Mesendoderm (in vitro differentiated cells): ENCODE measurements at places on chromosomes 2 and 18.

DNA sequence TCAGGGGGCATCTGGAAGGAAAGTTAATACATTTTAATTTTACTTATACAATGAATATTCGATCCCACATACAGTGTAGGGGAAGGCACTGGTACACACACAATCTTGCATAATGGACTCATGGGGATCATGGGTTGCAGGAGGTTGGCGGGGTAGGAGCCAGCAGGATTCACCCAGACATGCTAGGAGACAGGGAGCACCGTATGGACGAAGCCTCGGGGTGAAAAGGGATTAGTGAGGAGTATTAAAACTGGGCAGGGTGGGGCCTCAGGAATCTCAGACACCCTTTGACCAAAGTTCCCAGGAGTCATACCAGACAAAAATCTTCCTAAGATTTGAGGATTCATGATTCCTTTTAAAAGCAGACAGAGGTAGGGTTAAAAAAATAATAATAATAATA is 140.8 kb downstream of the BCL11A start:
- no peaks in the 10 kb centered on the region for H3K27me3 ChIP-seq
- no peak for DNase-seq
- H3K27ac ChIP-seq = no peak overlapping the region
- peaks cover 24% of the 10 kb centered on the region for H3K4me1 ChIP-seq
- H3K4me3 ChIP-seq = no peak overlapping the region

GRCh38 chr2:196481324-196481697 is 158.2 kb upstream of the CCDC150 start:
- H3K27ac ChIP-seq = no peak overlapping the region

DNA sequence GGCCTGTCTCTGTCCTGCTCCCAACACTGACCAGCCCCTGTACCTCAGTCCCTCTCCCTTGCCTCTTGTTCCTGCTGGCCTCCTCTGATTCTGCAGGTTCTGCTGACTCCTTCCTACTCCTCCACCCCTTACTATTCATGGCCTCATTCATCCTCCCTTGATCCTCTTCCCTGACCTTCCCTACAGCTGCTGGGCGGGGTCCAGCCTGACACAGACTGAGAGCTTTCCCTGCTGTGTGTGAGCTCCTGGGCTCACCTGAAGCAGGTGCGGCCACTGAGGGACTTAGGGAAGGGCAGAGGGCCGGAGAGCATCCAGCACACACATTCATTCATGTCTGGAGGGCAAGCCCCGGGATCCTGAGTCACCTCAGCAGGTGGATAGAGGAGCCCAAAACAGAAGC is 185.6 kb downstream of the CTIF start:
- no peaks in the 10 kb centered on the region for H3K27me3 ChIP-seq
- DNase-seq = no peak
- no peak overlapping the region for H3K27ac ChIP-seq
- H3K4me1 ChIP-seq = no peaks in the 10 kb centered on the region
- H3K4me3 ChIP-seq = no peak overlapping the region

DNA sequence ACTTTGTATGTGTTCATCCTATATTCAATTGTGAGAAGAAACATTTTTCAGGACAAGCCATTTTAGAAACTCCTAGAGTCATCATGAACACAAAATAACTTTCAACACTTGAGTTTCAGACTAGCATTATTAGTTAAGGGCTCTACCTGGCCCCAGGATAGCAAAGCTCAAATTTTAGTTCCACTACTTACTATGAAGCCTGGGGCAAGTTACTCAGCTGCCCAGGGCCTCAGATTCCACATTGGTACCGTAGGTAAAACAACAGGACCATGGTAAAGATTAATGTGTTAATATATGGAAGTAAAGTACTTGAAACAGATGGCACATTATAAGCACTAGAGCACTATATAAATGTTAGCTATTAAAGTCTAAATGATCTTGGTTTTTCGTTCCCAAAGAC is 19.4 kb downstream of the MPPE1 start:
- H3K4me1 ChIP-seq = no peaks in the 10 kb centered on the region
- no peak overlapping the region for H3K4me3 ChIP-seq
- DNase-seq = no peak
- no peaks in the 10 kb centered on the region for H3K36me3 ChIP-seq

DNA sequence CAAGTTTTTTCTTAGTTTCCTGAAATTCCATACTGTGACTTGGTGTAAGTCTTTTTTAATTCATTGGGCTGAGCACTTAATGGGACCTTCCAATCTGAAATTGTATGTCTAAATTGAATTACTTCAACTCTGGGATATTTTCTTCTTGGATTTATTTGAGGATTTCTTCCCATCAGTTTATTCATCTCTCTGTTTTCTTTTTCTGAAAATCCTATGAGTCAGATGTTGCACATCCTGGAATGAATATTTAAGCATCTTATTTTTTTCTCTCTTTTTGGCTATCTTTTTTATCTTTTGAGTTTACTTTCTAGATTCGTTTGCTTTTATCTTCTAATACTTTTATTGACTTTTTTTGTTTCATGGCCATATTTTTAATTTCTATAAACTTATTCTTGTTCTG is 55.4 kb upstream of the ACYP2 start:
- H3K27ac ChIP-seq = no peak overlapping the region
- H3K4me1 ChIP-seq = no peaks in the 10 kb centered on the region
- DNase-seq = no peak
- no peak overlapping the region for H3K4me3 ChIP-seq
- H3K36me3 ChIP-seq = no peaks in the 10 kb centered on the region

- no peaks in the 10 kb centered on the region for H3K4me1 ChIP-seq
- H3K4me3 ChIP-seq = no peak overlapping the region
- no peak for DNase-seq
- H3K27me3 ChIP-seq = no peaks in the 10 kb centered on the region
- no peaks in the 10 kb centered on the region for H3K36me3 ChIP-seq
- H3K27ac ChIP-seq = no peak overlapping the region
These were observed 168.7 kb downstream of the TMEM247 start for GRCh38 chr2:46647766-46648742.

DNA sequence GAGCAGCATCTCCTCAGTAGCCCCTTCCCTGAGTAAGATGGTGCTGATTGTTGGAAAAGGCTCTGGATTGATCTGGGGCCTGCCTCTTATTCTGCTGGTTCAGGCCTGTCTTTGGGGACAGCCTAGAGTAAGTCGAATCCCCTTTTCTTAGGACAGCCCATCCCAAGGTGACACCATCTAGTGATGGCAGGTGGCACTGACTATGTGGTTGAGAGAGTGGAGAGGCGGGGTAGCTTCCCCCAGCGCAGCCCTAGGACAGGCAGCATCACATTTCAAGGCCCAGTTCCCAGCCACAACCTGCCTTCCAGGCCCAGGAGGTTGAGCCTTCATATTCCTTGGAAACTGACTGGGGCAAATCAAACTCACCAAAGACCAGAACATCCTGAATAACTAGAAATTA is 69.1 kb upstream of the B3GNT7 start:
- no peaks in the 10 kb centered on the region for H3K4me1 ChIP-seq
- DNase-seq = peak; percentile 33
- H3K36me3 ChIP-seq = no peaks in the 10 kb centered on the region

DNA sequence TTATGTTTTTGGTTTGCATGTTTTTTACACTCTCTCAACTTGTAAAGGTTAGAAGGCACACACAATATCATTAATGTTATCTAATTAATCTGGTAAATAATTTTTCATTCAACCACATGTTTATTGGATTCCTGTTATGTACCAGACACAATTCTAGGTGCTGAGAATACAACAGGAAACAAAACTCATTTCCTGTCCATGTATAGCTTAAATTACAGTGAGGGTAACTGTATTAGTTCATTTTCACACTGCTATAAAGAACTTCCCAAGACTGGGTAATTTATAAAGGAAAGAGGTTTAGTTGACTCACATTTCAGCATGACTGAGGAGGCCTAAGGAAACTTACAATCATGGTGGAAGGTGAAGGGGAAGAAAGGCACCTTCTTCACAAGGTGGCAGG is 270.5 kb downstream of the TRIB2 start:
- no peaks in the 10 kb centered on the region for H3K36me3 ChIP-seq
- H3K27ac ChIP-seq = no peak overlapping the region
- no peaks in the 10 kb centered on the region for H3K4me1 ChIP-seq
- no peak overlapping the region for H3K4me3 ChIP-seq

- H3K4me1 ChIP-seq = no peaks in the 10 kb centered on the region
- no peaks in the 10 kb centered on the region for H3K27me3 ChIP-seq
- no peak overlapping the region for H3K4me3 ChIP-seq
- peak; percentile 29 for DNase-seq
These were observed 23.2 kb downstream of the ASB1 start for GRCh38 chr2:238449909-238450417.

- no peak for DNase-seq
- no peaks in the 10 kb centered on the region for H3K27me3 ChIP-seq
- H3K27ac ChIP-seq = no peak overlapping the region
- no peaks in the 10 kb centered on the region for H3K36me3 ChIP-seq
- peaks cover 10% of the 10 kb centered on the region for H3K4me1 ChIP-seq
- no peak overlapping the region for H3K4me3 ChIP-seq
These were observed 106.9 kb downstream of the HDAC4 start for GRCh38 chr2:239293775-239294430.

DNA sequence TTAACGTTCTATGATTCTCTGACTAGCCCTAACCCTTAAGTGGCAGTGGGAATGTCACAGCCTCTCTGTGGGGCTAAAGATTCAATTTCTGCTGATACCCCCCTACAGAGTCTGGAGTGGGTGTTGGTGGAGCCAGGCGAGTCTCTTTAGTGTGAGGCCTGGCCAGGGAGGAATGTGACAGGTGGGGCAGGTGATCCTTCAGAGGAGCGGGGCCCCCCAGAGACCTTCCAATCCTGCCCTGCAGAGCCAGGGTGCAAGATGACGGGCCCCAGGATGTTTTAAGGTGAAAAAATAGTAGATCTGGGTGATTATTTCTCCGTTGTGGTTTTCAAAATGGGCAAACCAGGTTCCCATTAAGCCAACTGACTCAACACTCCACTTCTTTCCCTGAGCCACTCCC is 28.2 kb upstream of the DNMT3A start:
- no peak overlapping the region for H3K27ac ChIP-seq
- no peaks in the 10 kb centered on the region for H3K27me3 ChIP-seq
- H3K4me1 ChIP-seq = peaks cover 2% of the 10 kb centered on the region
- H3K36me3 ChIP-seq = no peaks in the 10 kb centered on the region

DNA sequence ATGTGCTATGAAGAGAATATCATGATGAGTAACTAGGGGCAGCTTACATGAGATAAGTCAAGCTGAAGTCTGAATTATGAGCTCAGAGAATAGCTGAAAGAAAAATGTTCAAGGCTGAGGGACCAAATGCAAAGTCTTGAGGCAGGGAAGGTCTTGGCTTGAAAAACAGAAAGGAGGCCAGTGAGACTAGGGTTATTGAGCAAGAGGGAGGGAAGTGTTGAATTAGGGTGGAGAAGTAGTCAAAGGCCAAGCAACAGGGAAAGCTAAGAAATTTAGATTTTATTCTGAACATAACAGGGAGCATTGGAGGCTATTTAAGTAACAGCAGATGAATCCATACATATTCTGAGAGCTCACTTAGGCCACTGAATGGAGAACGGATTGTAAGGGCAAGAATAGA is 11.4 kb upstream of the ALMS1 start:
- H3K4me3 ChIP-seq = no peak overlapping the region
- no peaks in the 10 kb centered on the region for H3K4me1 ChIP-seq
- DNase-seq = no peak
- H3K27ac ChIP-seq = no peak overlapping the region
- no peaks in the 10 kb centered on the region for H3K36me3 ChIP-seq

DNA sequence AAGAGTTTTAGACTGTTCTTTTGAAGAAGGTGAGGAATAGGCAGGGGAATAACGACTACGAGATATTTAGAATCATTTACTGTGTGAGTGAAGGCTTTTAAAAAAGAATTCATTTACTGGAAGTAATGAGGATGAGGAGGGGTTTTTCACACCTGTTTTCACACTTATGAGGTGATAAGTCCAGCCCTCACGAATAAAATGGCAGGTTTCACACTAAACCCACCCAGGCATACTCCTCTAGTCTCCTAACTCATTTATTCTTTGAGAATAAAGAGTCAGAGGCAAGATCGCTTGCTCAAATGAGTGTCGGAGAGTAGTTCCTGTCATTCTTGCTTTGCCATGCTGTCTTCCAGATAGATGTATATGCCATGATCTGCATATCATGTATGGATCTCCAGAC is 79.0 kb upstream of the ZEB2 start:
- no peak for DNase-seq
- H3K36me3 ChIP-seq = no peaks in the 10 kb centered on the region
- H3K27me3 ChIP-seq = no peaks in the 10 kb centered on the region

DNA sequence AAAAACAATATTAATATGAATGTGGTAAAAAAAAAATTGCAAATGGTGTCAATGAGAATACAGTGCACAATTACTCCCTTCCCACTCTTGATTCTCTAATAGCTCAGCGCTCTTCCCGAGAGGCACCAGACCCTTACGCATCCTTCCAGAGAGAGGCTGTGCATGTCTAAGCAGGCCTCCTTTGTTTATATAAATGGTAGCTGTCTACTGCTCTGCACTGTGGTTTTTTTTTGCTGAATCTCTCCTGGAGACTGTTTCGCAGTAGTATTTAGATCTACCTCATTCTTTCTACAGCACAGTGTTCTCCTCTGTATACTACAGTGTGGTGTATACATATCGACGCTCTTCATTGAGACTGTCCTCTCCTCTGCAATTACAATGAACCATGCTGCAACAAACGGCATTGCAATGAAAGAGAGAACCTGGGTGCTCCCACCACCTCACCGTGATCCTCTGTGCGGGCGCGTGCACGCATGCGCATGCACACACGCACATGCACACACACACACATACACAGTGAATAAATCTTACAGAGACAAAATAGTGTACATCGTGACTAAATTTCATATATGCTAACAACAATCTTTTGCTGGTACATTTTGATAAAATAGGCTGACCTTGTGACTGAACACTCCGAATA is 19.4 kb downstream of the SEPTIN10 start:
- no peaks in the 10 kb centered on the region for H3K36me3 ChIP-seq
- no peaks in the 10 kb centered on the region for H3K27me3 ChIP-seq
- no peak overlapping the region for H3K27ac ChIP-seq
- no peaks in the 10 kb centered on the region for H3K4me1 ChIP-seq
- no peak overlapping the region for H3K4me3 ChIP-seq

DNA sequence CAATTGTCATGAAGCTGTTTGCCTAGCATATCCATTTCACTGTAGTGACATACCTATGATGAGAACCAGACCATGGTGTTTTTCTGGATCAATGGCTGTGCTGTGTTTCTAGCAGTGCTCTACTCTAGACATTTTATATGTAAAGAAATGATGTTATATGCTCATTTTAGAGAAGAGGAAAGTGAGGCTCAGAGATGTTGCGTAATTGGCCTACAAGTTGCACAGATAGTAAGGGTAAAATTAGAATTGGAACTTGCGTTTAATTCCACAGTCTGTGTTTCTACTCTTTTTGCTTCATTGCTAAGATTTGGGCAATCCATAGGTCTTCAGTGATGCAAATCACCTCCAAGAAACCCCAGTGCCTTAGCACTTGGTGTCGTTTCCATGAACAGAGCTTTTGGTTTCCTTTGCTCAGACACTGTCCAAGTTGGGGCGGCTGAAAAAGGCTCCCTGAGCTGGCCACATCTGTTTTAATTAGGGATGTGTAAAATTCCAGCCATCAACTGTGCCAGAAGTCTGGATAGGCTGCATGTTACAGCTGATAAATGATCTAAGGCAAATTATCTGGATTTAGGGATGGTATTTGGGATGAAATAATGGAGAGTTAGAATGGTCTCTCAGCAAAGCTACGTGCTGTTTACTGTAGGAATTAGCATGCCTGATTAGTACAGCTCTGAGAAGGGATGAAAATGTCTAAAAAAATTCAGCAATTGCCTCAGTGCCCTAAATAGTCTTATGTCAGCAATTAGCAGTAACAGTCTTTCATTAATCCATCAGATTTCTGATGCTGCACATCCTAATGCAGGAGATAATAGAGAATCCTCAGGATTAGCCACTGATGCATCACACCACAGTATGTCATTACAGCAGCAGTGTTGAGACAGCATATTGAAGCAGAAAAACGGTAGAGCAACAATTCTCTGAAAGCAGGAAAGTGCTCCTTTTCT is 65.3 kb downstream of the PTPRM start:
- no peak overlapping the region for H3K27ac ChIP-seq
- H3K4me1 ChIP-seq = peaks cover 3% of the 10 kb centered on the region
